HT1080 (cell line): ENCODE measurements at places on chromosomes 1 and 21. TPM values are rescaled to one million over a fixed set of nuclear protein-coding genes. Genes with fewer than 3 reads are reported as not detected.

The OXCT2 gene
- total RNA-seq: not detected in 2 replicates

The GBP6 gene
- not detected in 2 replicates for total RNA-seq

The LRRC52 gene
- not detected in 2 replicates for total RNA-seq

The SPATA17 gene
- 0.93 and 2.5 TPM in 2 replicates for total RNA-seq

The TMEM63A gene
- 5.1 and 7.8 TPM in 2 replicates for total RNA-seq

The SLC5A9 gene
- total RNA-seq: not detected in 2 replicates

The SLC25A44 gene
- 21.4 and 28.6 TPM in 2 replicates for total RNA-seq

The SRGAP2 gene
- total RNA-seq: 47.8 and 58.6 TPM in 2 replicates

The ITGB2 gene
- 1.6 and 1.8 TPM in 2 replicates for total RNA-seq

The PCSK9 gene
- 0.03 and 0.05 TPM in 2 replicates for total RNA-seq

The KCNJ9 gene
- not detected in 2 replicates for total RNA-seq

The FAM151A gene
- total RNA-seq: not detected in 2 replicates

- no peak for DNase-seq
Measured at GRCh38 chr1:31802190-31803150, 13.4 kb downstream of the SPOCD1 start.

- DNase-seq: no peak
Measured at GRCh38 chr1:1047407-1047806, 26.7 kb downstream of the RNF223 start.

DNA sequence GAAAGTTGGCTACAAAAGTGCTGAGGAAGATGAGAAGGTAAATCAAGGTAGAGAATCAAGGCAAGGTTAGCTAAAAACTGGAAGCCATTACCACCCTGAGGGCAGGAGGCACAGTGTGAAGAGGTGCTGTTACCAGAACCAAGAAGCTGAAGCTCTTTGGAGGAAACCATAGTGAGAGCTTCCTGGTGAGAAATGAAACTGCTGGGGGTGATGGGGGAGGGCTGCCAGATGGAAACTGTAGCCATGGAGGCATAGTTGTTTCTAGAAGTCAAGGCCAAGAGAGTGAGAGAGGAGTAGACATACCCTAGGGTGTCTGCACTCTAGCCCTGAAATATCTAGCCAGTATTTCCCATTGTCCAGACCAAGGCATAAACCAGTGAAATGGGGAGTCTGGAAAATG is 28.7 kb downstream of the IFI44 start:
- DNase-seq: no peak

- no peak for DNase-seq
Measured at GRCh38 chr1:72649991-72650390, 367.7 kb upstream of the NEGR1 start.

DNA sequence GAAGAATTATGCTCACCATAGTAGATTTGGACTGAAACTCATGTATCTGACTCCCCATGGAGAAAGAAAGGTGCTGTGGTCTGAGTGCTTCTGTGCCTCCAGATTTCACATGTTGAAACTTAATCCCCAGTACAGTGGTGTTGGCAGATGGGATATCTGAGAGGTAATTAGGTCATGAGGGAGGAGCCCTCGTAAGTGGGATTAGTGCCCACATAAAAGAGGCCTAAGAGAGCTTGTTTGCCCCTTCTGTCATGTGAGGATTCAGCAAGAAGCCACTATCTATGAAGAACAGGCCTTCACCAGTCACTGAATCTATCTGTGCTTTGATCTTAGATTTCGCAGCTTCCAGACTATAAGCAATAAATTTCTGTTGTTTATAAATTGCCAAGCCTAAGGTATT is 150.1 kb downstream of the PLPP3 start:
- DNase-seq: no peak

- no peak for DNase-seq
Measured at GRCh38 chr21:19523061-19523460, 1119.5 kb upstream of the TMPRSS15 start.

DNA sequence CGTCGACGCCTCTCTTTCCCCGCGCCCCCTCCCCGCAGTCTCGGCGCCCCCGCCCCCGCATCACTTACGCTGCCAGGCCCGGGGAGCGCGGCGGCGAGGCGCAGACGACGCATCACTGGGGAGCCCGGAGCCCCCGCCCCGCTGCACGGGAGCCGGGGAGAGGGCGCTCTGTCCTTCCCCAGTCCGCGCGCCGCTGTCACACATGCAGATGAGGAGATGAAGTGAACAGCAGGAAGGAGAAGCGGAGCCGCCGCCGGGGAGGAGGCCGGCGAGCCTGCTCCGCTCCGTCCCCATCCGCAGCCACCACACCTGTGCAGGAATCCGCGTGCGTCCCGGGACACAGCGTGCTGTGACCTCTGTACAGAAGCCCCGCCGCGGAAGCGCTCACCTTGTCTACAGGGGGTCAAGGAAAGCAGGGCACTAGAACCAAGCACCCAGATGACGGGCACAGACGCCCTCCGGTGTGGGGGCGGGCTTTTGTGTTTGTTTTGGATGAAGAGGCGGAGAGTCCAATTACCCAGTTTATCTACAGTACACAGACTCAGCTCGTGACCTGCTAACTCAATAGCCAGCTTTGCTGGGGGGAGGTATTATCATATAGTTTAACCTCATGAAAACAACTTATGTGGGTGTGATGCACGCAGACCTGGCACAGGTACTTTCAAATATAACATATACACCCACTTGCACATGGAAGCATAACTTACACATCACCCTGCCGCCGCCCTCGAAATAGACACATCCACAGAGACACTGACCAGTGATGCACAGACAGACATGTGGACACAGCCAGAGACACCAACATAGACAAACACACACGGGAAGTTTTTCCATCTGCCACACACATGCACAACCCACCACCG is 12.4 kb downstream of the KLHDC8A start:
- no peak for DNase-seq

DNA sequence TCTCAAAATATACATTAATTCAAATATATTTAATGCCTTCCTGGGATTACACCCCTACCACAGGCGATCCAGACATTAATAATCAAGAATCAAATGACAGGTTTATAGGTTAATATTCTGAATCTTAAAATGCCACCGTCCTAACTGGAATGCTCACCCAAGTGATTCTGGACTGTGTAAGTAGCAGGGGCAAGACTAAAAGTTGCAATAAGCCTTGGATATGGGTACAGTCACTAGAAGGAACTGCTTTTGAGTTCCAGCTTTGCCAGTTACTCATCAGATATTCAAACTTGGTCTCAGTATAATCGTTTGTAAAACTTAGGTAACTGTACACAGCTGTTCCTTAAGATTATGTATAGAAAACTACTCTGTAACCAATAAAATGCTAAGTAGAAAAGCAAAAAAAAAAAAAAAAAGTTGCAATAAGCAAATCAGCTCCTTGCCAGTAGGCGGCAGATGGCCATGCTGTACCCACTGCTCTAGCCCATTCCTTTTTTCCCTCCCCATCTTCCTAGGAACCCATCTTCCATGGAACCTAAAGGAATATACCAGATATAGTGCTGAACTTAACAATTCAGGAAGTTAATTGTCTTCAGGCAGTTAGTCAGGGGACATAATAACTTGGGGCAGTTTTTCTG is 10.5 kb downstream of the RO60 start:
- peak; percentile 39 for DNase-seq

- DNase-seq: no peak
Measured at GRCh38 chr21:35426469-35426868, 377.4 kb upstream of the RUNX1 start.

DNA sequence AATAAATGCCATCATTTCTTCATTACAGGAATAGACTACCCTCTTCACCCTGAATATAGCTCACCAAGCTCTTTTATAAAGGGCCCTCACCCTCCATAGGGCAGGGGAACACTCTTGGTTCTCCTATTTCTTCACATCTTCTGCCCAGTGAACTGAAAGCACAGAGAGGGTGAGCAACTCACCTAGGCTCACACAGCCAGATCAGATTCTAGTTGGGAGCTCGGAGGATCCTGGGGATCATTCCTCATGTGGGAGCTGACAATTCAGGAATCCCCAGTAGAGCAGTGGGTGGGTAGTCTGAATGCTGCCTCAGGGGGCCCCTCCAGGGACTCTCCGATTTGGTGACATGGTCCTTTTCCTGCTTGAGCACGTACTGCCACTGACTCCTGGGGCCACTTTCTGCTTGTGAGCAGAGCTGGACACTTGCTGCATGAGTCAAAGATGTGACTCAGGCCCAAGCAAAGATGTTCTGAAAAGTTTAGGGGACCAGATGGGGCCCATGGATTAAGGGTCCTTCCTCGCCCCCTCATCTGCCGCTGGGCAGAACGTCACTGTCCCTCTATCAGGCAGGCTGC is 63.7 kb upstream of the WNT4 start:
- no peak for DNase-seq

DNA sequence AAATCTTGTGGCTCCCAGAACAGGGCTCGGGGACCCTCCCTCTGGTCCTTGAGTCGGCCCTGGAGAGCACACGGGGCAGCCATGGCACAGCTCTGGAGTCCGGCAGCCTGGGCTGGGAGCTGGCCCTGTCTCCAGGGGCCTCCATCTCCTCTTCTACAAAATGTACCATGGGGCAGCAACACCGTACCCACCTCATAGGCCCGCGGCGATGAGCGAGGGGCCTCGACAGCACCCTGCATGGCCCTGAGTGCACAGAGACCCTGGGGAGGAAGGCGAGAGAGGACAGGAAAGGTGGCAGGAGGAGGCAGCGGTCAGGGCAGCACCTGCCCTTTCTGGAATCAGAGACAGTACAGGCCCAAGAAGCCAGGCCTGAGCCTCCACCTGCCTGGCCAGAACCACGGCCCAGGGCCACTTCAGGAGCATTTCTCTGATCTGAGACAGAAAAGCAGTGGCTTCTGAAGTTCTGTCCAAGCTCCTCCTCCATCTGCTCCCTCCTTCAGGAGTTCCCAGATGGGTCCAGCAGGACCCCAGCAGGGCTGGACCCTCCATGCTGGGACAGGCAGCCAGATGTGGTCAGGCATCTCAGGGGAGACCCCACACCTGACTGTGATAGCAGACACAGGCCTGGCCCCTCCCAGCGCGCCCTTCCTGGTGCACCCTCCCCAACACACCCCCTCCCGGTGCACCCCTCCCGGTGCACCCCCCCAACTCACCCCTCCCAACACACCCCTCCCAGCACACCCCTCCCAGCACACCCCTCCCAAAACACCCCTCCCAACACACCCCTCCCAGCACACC is 75.9 kb upstream of the ARHGEF16 start:
- DNase-seq: no peak

DNA sequence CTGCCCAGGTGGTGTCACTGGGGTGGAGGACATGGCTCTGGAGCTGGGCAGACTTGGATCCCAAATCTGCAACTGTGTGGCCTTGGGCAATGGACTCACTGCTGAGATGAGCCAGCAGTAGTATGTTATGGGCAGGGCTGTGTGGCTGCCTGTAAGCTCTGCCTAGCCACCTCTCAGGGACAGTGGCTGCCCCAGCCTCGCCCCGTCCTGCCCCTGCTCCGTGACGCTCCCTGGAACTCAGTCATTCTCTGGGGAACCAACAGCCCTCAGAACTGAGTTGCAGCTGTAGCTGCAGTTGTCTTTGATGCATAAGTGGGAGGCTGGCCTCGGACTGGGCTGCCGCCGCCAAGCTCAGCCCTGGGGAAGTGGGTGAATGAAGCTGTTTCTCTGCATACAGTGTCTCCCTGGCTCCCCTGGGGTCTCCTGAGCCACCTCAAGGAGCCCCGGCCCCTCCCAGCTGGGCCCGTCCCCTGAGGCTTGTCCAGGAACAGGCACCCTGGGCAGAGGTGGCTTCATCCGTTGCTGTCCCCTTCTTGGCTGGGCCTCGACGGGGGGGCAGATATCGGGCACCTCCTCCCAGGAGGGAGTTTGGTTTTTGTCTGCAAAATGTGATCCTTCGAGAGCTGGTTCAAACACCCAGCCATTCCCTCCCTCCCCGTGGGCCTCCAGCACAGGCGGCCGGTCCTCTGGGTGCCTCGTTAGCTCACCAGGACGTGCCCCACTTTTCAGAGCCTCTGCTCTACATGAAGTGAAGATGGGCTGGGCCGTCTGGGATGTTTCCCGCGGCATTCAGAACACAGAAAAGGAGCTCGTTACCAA is 26.2 kb upstream of the PLCH2 start:
- DNase-seq: no peak

GRCh38 chr1:165857046-165857801 is 29.8 kb downstream of the UCK2 start:
- DNase-seq: peak; percentile 47

GRCh38 chr1:44827197-44828002 is 15.7 kb downstream of the PTCH2 start:
- DNase-seq: no peak

DNA sequence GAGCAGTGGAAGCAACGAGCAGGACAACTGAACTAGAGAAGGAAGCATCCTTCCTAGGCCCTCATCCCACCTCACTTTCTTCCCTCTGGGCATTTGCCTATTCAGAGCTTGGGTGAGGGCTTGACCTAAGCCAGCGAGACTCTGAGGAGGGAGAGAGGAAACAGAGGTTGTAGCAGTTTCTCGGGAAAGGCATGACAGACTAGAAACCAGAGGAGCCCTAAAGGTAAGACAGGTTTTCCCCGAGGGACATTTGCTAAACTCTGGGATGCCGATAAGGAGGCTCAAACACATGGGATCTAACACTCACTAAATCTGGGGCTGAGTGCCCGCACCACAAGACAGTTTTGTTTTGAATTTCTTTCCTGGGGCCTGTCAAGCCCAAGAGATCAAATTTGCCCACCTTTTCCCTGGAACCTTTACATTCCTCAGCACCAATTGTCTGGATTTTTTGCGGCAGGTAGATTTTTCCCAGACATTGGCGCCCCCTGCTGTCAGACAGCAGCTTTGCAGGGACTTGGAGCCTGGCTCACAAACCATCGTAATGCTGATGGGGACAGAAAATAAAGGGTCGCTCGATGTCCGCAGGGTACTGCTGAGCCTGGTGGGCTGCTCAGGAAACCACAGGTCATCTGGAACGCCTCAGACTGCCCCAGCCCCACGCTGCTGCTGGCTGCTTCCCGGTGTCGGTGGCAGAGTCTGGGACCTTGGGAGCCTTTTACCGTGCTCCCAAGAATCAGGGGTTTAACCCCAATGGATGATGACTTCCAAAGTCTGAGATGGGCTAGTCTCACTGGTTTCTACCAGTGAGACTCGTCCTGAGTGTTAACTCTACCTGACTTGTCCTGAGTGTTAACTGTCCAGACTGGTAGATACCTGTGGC is 23.4 kb upstream of the TSPAN2 start:
- DNase-seq: peak; percentile 37

GRCh38 chr1:3678361-3679097 is 26.2 kb downstream of the TP73 start:
- no peak for DNase-seq

GRCh38 chr1:174988539-174988938 is 11.2 kb upstream of the CACYBP start:
- DNase-seq: no peak

- DNase-seq: no peak
Measured at GRCh38 chr1:10717296-10718082, 79.0 kb downstream of the CASZ1 start.

- DNase-seq: peak; percentile 8
Measured at GRCh38 chr21:37101384-37101783, 28.3 kb downstream of the TTC3 start.

GRCh38 chr21:42156690-42157605 is 62.0 kb upstream of the ABCG1 start:
- DNase-seq: no peak

- no peak for DNase-seq
Measured at GRCh38 chr1:221753828-221754188, 11.9 kb upstream of the DUSP10 start.

GRCh38 chr1:12172042-12172851 is 5.5 kb downstream of the TNFRSF1B start:
- no peak for DNase-seq
